ENCODE measurements at places on chromosomes 12 and 14. TPM values are rescaled to one million over a fixed set of nuclear protein-coding genes. Genes with fewer than 3 reads are reported as not detected.

DNA sequence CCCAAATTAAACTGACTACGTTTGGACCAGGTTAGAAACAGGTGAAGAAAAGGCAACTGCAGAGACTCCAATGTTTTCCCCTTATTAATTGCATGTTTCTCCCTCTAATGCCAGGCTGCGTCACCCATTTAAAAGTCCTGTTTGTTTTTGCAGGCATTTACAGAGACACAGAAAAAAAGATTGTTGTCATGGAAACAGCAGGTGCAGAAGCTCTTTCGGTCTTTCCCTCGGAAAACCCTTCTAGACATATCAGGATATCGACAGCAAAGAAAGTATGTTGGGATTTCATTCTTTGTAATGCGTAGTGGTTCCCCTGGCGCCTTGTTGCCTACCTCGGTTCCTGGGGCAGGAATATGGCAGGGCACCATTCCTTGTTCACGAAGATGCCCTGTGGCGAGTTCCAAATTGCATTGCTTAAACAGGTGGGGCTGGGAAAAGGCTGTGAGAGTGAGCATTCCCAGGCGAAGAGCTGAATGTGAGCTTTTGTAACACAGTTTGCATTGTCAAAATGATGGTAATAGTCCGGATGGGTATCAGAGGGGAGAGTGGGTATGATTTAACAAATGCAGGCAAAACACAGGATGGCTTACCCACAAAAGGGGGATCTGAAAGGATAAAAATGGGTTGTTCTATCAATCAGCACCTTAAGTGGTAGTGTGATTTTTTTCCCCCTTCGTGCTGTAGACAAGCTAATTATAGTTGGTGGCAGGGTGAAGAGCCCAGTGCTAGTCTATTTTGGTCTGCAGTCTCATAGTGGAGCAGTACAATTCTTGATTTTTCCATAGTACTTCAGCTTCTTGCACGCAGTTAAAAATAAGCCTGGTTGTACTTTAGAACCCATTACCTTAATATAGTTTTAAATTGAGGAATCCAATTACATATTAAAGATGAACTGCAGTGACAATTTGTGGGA lies 132.4 kb downstream of the GCH1 start:
- ATAC-seq: no peak

The SMCO2 gene
- total RNA-seq: 0.76 TPM

- peak; percentile 21 for ATAC-seq
These were observed 12.0 kb upstream of the NUDT14 start for GRCh38 chr14:105192866-105193731.

GRCh38 chr12:88108021-88108420 lies 33.9 kb downstream of the CEP290 start:
- ATAC-seq: no peak

DNA sequence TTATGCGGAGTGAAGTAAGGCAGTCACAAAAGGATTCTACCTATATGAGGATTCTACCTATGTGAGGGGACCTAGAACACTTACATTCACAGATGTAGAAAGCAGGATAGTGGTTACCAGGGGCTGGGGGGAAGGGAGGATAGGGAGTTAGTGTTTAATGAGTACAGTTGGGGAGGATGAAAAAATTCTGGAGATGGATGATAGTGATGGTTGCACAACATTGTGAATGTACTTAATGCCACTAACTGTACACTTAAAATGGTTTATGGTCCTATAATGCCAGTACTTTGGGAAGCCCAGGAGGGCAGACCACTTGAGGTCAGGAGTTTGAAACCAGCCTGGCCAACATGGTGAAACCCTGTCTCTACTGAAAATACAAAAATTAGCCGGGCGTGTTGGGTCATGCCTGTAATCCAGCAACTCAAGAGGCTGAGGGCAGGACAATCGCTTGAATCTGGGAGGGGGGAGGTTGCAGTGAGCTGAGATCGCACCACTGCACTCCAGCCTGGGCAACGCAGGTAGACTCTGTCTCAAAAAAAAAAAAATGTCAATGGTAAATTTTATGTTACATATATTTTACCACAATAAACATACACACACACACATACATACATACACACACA lies 25.4 kb downstream of the SVOP start:
- ATAC-seq: no peak

The ALG10B gene
- total RNA-seq: 6.0 TPM

DNA sequence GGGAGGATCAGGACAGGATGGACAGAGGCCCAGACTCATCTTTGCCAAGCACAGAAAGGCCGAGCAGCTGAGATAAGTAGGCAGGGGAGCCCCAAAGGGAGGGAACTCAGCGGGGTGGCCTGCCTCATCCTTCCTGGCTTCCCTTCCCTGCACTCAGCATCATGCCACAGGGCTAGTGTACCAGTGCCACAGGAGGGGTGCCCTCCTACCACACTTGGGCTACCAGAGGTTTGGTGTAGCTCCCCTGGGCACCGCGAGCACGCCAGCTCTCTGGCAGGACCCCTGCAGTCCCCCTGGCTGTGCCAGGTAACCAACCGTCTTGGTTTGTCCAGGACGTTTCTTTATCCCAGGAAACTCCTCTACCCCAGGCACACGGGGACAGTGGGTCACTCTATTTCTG lies 123.5 kb downstream of the ESRRB start:
- ATAC-seq: no peak

- no peak for ATAC-seq
These were observed 6.9 kb downstream of the TGM1 start for GRCh38 chr14:24255931-24256711.
